CD4-positive, alpha-beta memory T cell (primary cell): ENCODE measurements at places on chromosomes 2 and 18.

- no peak for DNase-seq
Observed at GRCh38 chr2:64565949-64566710, 42.0 kb downstream of the AFTPH start.

- DNase-seq = peak; percentile 69
Observed at GRCh38 chr2:207530160-207531031, 634 bp downstream of the CREB1 start.

DNA sequence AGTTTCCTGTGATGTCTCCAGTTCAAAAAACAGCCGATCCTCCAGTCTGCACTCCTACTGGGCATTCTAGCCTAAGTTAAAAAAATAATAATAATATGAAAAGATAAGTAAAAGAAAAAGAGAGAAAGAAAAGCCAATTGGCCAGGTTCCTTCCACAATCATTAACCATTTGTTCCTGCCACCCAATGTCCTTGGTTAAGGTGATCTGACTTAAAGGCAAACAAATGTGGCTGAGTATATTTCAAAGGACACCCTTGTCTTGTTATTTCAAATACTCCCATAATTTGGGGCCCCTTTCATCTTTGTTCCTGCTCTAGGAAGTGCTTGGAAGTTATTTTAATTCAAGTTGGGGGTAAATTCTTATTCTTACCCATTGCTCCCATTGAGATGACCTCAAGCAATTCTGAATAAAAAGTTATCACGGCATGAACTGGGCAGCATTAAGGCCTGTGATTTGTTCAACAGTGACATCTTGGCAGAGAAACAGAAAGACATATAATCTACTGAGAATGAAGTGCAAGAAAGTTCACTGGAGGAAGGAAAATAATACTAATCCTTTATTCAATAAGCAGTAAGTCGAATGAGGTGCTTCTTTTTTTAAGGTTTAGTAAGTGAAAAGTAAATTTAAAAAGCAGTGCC is 1054.5 kb upstream of the FANCL start:
- DNase-seq = no peak

- peak; percentile 37 for DNase-seq
Observed at GRCh38 chr2:20326163-20326780, 24.4 kb downstream of the PUM2 start.

- DNase-seq = no peak
Observed at GRCh38 chr2:106579750-106580197, 92.6 kb downstream of the CD8B2 start.

GRCh38 chr2:43576981-43577892 is 18.6 kb downstream of the THADA start:
- peak; percentile 53 for DNase-seq

GRCh38 chr18:10440884-10441283 is 13.6 kb upstream of the APCDD1 start:
- DNase-seq = no peak

GRCh38 chr2:60550178-60550983 is 3.1 kb downstream of the BCL11A start:
- DNase-seq = no peak

DNA sequence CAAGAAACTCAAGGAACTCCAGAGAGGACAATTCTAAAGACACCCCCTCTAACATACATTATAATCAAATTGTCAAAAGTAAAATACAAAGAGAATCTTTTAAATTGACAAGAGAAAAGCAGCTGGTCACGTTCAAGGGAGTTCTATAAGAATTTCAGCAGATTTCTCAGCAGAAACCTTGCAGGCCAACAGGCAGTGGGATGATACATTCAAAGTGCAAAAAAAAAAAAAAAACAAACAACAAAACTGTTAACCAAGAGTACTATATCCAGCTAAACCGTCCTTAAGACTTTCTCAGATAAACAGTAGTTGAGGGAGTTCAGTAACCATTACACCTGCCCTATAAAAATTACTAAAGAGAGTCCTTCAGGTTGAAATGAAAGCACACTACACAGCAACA is 33.9 kb downstream of the CCDC138 start:
- DNase-seq = no peak

DNA sequence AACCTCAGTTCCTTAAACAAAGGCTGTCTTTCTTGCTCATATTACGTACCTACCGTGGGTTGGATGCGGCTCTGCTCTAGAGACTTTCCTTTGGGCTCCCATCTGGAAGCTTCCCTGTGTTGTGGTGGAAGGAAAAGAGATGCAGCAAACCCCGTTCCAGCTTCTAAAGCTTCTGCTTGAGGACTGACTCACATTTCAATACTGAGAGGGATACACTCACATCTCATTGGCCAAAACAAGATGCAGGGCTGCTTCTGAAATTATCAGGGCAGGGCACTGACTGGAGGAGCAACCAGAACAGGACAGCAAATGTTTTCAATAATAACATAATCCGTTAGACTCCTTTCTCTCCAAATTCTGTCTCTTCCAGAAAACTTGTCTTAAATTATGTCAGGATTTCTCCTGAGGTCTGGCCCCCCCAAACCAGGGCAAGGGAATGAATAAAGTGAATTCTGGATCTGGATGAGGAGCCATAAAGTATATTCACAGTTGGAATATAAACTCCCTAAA is 4.5 kb upstream of the MYO5B start:
- no peak for DNase-seq

DNA sequence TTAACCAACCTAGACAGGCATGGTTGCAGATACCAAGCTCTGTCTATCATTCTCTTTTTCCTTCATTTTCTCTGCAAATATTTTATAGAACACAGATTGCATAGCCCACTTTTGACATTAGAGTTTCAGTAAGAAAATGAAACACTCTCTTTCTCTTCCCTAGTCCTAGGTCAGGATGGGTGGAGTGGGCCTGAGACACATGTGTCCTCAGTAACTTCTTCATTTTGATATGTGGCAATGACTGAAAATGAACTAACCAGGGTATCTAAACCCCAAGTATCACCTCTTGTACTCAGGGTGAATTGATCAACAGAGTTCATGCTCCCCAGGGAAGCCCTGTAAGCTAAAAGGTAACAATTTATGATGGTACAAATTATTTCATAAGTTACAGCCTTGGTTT is 37.0 kb upstream of the KYNU start:
- no peak for DNase-seq

DNA sequence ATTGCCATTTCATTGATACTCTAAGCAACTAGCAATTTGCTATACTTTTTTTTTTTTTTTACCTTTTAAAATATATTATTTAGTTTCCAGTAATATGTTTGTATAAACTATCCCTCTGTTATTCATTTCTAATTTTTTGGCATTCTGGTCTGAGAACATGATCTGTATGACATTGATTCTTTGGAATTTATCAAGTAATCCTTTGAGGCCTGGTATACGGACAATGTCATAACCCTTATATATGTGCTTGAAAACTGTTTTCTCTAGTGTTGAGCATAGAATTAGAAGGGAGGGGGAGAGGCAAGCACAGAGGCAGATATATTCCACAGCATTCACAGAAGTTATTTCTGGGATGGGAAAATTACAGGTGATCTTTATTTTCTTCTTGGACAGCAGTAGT is 48.2 kb upstream of the POLE4 start:
- no peak for DNase-seq

DNA sequence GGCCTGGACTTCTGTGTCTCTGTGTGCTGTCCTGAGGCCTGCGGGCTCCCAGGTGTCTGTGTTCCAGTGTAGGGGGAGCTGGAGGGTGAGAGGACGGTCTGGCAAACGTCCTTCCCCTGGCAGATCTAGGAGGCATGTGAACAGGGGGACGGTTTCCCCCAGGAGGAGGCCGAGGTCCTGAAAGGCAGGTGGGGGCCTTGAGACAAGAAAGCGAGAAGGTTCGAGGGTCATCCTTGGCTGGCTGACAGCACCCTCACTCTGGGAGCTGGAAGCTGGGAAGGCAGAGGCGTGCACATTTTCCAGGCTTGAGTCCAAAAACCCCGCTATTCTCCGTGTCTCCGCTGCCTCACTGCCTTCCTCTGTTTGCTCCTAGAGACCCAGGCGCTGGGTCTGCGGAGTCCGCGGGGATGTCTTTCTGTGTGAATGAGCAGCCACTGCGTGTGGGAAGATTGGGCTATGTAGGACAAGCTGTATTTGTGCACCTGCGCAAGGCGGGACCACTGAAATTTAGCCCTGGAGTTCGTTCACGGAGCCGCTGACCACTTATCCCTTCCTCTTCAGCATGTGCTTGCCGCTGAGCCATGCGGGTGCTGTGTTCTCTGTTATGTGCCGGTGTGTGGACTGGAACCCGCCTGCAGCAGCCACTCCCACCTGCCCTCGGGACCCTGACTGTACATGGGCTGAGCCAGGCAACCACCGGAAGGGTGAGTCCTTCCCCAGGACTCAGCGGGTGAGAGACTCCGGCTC is 43.7 kb downstream of the TWIST2 start:
- no peak for DNase-seq

DNA sequence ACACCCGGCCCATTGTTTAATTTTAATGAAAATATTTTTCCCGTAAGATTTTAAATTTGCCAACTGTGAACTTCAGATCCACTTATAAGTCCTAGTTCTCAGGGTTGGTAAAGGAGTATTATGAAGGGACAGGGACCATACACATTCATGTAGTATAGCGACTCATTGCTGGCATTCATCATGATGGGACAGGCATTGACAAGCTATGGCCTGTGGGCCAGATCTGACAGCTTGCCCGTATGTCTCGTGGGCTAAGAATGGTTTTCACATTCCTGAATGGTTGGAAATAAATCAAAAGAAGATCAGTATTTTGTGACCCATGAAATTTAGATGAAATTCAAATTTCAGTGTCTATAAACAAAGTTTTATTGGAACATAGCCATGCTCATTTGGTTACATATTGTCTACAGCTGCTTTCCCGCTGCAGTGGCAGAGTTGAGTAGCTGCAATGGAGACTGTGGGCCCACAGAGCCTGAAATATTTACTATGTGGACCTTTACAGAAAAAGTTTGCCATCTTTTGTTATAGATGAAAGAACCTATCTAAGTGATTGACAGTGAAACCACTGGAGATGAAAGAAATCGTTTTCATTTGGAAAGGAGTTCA is 4.1 kb downstream of the RAPGEF4 start:
- no peak for DNase-seq

DNA sequence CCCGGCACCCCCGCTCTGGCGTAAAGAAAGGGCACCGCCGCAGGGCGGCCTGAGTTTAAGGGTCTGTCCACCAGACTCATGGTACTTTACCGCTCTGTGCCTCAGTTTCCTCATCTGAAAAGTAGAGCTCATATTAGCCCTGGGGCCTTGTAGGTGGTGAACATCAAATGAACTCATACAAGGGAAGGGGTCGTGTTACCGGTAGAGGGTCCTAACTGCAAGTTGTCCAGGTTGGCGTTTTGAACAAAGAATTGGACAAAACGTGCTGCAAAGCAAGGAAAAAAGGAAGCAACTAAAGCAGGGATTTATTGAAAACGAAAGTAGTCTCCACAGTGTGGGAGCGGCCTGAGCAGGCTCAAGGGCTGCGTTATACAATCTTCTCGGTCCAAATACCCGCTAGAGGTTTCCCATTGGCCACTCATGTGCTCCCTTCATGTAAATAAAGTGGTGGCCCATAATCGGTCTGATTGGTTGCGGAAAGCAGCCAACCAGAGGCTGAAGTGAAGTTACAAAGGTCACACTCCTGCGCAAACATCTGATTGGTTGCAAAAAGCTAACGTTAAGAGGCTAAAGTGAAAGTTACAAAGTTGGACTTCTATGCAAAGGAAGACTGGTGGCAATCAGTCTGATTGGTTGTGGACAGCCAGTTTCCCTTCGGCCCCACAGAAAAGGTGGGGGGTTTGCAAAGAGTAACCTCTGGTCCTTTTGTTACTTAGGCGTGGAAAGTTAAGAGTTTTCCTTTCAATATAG is 80.7 kb upstream of the LDLRAD4 start:
- peak; percentile 81 for DNase-seq

- DNase-seq = no peak
Observed at GRCh38 chr2:166158546-166158945, 30.7 kb upstream of the SCN1A start.

- DNase-seq = no peak
Observed at GRCh38 chr2:52220393-52220792, 1188.5 kb upstream of the NRXN1 start.

GRCh38 chr2:239768031-239768790 is 256.9 kb downstream of the NDUFA10 start:
- no peak for DNase-seq

GRCh38 chr2:230658877-230659652 is 53.6 kb upstream of the CAB39 start:
- no peak for DNase-seq

GRCh38 chr2:16660114-16660513 is 5.5 kb downstream of the CYRIA start:
- no peak for DNase-seq
